ENCODE measurements at places on chromosomes 11 and 22. TPM values are rescaled to one million over a fixed set of nuclear protein-coding genes. Genes with fewer than 3 reads are reported as not detected.

Gene SMIM35
- not detected for total RNA-seq

Gene LSP1
- total RNA-seq = 0.20 TPM

Gene FBXO7
- total RNA-seq = 88.9 TPM

Gene MMP12
- 0.05 TPM for total RNA-seq

Gene PKNOX2
- total RNA-seq = not detected

Gene PLEKHA7
- 1.1 TPM for total RNA-seq

Gene APOBEC3A
- not detected for total RNA-seq

Gene LYVE1
- total RNA-seq = 12.1 TPM

Gene VSIG10L2
- not detected for total RNA-seq

Gene TUB
- total RNA-seq = 0.25 TPM

Gene LRRC75B
- total RNA-seq = 3.8 TPM

Gene ZNF70
- 2.7 TPM for total RNA-seq

Gene APOBEC3B
- 25.1 TPM for total RNA-seq

Gene HTR3B
- not detected for total RNA-seq

Gene GAB4
- total RNA-seq = not detected

Gene PRDM10
- total RNA-seq = 5.2 TPM

Gene MRGPRF
- total RNA-seq = 0.07 TPM
